ENCODE measurements at places on chromosomes 2 and 18.

GRCh38 chr2:235135990-235136561, 184.3 kb downstream of the SH3BP4 start:
- DNase-seq: peak; percentile 45

DNA sequence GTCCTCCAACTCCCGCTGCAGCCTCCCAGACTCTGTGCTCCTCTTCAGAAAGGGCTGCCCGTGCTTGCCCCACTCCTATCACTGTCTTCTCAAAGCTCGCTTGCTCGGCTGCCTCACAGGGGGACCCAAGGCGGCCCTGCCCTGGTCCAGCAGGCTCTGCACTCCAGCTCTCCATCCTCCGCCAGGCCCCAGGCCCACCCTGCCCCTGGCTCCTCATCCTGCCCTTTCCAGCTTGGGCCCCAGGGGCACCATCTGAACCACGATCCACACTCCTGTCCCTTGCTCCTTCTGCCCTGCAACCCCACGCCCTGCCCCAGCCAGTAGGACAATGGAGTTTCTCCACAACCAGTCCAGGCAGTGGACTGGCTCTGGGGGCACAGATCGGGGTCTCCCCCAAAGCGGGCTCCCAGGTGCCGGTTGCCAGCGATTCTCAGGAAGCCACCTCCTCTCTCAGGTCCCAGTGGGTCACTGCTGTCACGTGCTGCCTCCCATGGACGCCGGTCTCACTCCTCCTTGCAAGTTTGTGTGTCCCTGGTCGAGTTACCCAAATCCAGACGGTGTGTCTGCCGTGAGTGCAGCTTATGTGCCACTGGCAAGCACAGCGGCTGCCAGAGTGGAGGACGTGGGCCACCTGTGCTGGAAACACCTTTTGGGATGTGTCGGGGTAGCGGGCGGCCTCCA, 238.5 kb downstream of the HDAC4 start:
- no peak for DNase-seq

DNA sequence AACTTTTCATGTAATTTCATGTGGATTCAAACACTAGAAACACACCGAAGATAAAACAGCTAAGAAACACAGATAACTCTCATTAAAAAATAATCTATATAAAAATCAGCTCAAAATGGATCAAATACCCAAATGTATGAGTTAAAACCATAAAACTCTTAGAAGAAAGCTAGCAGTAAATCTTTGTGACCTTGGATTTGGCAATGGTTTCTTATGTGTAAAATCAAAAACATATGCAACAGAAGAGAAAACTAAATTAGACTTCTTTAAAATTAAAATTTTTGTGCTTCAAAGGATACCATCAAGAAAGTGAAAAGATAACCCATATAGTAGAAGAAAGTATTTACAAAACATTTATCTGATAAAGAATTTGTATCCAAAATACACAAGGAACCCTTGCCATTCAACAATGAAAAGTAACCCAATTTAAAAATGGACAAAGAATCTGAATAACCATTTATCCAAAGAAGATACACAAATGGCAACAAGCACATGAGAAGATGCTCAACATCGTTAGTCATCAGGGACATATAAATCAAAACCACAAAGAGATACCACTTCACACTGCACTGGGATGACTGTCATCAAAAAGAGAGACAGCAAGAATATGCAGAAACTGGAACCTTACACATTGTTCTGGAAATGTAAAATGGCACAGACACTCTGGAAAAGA, 27.5 kb downstream of the GAREM1 start:
- DNase-seq: no peak

DNA sequence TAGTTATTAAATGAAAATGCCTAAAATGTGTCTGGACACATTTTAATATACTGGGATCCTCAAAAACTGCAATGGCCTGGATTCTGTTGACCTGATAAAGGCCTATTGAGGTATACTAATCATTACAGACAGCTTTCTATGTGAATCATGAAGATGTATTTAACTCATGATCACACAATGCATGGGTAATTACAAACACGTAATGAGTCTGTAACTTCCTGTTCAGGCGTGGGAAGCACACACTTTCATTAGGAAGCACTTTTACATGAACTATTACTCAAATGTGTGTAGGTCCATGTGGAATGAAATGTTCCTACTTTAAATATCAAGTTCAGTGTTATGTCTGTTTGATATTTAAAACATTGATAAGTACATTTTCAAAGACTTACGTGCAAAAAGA, 108.7 kb downstream of the NCKAP5 start:
- no peak for DNase-seq

GRCh38 chr2:65714866-65715265, 282.5 kb upstream of the SPRED2 start:
- DNase-seq: no peak

DNA sequence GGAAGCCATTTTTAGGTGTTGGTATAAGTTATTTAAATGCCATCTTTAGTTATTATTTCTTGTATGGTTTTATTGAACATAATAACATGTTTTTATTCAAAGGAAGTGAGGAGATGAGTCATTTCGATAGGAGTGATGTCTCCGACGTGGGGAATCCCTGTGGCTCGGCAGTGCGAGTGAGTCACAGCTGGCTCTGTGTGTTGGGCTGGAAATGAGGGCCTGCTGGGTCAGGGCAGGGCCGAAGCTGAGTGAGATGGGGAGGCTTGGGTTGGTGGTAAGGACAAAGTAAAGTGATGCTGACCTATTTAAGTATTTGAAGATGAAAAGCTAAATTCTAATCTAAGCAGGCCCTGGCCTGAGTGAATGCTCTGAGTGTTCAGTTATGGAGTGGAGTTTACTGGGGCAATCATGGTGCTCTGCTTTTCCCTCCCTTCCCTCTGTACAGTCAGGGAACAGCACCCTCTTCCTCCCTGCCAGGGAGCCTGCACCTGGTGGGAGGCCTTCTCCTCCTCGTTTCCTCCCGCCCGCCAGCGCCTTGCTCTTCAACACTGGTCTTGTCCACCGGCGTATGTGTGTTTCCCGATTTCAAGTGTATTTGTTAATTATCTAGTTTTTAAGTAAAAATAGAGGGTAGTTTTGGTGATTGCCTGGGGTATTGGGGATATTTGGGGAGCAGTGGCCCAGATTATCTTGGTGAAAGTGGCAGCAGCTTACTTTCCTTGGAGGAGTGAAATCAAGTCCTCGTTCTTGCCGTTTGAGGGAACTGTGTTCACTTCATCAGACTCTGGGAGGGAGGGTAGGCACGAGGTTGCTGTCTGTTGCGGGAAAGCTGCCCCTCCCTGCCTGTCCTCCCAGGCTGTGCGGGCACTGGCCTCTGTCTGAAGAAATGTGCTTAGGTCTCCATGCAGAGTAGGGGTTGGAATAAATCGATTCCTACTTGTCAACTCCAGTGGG, 157.0 kb downstream of the LDLRAD4 start:
- DNase-seq: peak; percentile 77
